ENCODE measurements at places on chromosomes 3 and 15.
A peak's percentile ranks its signal among the peaks of the same experiment; 100 is the strongest.

- DNase-seq: no peak
Measured at GRCh38 chr15:53644660-53645059, 114.8 kb downstream of the WDR72 start.

DNA sequence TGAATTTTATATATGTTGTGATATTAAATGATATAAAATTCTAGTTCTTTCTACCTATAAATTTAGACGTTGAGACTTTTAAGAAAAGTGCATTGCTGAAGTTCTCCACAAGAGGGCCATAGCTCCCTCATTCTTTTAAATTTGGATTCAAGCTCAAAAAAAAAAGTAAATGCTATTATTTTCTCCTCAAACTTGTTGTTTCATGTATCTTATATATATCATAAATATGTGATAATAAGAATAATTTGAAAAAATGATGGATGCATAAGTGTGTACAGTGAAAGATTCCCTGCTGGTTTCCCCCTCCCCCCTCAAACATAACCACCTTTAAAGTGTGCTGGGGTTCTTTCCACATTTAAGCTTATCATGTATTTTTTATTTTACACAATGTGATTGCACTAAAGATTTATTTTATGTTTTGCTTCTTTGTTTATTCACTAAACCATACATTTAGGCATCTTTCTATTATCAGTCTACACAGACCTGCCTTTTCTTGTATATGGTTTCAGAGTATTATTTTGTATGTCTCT lies 769.4 kb upstream of the GOLIM4 start:
- DNase-seq: peak; percentile 8

- peak; percentile 62 for DNase-seq
Measured at GRCh38 chr3:11240496-11240895, 31.7 kb upstream of the ATG7 start.

DNA sequence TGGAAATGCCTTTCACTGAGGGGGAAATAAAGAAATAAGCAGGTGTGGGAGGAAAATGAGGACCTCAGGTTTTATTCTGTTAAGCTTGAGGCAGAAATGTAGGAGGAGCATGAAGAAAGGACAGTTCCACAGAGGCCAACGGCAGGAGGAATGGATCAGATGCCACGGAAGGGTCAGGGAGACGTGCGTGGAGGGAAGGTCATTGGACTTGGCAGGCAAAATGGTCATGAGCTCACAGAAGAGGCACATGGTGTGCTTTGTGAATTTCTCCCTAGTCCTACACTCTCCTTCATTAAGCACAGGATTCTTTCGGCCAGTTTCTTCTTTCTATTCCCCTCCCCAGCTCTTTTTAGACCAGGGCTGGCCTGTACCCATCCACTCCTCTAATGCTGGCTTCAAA lies 32.5 kb upstream of the THSD4 start:
- DNase-seq: no peak

DNA sequence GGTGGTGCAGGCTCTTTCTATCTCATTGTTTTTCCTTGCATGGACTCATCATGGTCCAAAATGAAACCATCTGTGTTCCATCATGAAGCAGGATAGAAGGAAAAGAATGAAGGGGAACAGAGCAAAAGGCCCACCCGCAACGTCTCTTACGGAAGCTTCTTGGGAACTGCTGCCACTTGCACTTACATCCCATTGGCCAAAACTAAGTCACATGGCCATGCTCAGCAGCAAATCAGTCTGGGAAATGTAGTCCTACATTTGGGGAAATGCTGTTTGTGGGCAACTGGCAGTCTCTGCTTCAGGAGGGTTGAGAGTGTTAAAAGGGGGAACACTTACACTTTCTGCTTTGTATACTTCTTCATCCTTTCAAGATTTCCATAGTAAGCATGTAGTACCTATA lies 191.6 kb downstream of the SV2B start:
- DNase-seq: no peak

DNA sequence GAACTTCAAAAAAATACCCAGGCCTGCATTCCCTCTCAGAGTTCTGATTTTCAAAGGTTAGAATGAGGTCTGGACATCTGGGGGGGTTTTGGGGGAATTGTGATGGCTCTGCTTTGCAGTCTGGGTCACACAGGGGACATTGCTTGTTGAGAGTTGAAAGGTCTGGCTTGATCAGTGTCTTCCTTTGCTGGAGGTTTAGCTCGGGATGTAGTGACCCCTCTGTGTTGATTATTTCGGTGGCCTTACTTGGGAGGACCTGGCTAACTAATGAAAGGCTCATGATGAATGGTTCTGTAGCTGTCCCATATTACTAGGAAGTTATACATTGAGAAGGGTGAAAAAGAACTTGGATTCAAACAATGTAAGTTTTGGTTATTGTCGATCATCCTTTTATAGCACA lies 23.7 kb downstream of the TPM1 start:
- DNase-seq: no peak

DNA sequence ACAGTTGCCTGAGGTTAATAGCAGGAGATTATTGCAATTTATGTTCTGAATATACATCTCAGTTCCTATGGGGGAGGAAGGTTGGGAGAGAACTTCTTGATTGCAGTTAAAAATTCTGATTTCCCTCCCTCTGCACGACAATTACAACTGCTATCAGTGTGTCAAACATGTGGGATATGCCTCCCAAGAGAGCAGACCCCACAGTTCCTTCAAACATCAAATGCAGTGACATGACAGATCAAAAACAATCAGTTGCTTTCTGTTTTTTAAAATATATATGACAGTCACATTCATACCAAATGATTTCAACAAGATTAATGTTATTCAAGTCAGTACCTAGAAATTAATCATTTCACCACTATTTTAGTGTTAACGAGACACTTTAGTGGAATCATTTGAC lies 639.0 kb downstream of the EDEM1 start:
- no peak for DNase-seq

- no peak for DNase-seq
Measured at GRCh38 chr3:196962930-196963630, 5.6 kb downstream of the PIGZ start.

DNA sequence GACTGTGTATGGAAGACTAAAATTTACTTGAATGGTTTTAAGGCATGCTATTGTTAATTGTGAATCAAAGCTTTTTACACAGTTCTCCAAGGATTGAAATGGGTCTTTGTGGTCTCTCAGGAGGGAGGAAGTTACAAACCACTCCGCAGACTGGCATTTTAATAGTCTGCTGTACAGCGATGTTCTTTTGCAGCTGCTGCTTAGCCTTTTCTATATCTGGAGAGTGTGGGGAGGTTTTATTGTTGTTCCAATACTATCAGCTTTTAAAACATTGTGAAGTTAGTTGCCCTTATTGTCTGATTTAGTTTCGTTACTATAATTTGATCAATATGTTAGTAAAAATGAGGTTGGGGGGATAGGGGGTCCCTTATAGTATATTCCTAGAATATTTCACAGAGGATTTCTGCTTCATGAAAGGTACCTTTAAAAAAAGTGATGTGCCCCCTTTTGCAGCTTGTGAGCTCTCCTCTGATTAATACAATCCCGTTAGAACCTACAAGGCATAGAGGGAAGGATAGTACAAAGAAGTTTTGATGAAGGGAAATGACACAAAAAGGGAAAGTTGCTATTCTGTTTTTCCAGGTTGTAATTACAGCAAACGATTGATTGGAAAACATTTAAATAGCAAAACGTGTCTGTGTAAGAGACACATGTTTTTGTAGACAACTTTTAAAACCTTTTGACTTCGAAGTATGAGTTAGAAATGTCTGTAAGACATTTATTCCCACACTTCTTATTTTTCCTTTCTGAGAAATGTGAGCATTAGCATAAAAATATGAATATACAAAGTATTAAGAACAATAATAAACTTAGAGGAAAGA lies 158.3 kb upstream of the CGNL1 start:
- DNase-seq: no peak

DNA sequence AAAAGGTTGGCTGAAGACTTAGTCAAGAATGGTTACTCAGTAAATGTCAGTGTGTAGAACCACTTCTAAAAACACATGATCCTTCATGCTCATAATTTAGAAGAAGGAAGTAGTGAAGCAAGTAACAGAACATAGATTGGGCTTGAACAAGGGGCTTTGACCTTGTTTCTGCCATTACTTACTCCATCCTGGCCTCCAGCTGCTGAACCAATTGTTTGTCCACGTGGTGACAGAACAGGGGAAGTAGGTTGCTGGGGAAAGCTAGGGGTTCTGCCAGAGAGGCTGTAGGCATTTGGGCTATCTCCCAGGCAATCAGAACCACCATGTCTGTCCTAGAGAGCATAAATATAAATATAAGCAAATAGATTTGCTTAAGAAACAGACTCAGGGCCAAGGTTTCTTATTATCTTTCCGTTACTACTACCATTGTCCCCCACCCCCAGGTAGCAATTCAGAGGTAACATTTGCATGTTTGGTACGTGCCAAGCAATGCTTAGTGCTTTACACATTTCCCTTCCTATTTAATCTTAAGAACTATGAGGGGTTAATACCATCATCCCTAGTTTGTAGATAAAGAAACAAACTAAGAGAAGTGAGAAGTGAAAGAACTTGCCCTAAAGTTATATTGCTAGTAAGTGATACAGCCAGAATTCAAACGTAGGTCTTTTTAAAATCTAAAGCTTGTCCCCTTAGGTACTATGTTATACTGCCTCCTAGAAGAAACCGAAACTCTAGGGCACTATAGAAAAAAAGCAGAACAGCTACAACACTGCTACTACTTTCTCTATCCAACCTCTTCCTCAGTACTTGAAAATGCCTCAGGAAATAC lies 3.0 kb upstream of the SPG11 start:
- no peak for DNase-seq

- no peak for DNase-seq
Measured at GRCh38 chr3:162770551-162770950, 1273.9 kb downstream of the OTOL1 start.

DNA sequence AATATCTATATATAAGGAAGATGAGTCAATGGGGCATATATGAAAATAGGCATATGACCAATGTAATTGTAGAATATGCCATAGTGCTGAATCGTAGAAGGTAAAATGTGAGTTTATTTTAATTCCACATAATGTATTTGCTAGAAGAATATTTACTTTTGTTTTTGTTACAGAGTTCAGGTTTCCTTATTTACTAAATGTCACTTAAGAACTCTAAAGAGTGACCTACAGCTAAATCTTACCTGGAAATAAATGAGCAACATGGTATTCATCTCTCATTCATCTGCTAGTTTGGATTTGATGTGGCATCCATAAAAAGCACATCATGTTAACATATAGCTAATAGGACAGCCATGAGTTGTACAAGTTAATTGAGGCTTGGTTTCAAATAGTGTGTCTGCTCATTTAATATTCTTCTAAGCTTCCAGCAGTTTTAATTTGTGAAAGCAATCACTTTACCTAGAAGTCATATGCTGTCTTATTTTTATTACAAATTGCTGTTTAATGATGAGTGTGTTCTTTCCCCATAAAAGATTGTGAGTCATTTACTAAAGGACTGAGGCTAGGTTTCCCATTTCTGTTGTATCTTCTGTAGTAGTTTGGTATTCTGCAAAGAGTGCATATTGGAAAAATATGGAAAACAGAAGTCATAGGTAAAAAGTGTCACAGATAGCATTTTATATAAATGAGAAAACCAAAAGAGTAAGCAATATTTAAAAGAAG lies 222.1 kb upstream of the POU1F1 start:
- DNase-seq: no peak

DNA sequence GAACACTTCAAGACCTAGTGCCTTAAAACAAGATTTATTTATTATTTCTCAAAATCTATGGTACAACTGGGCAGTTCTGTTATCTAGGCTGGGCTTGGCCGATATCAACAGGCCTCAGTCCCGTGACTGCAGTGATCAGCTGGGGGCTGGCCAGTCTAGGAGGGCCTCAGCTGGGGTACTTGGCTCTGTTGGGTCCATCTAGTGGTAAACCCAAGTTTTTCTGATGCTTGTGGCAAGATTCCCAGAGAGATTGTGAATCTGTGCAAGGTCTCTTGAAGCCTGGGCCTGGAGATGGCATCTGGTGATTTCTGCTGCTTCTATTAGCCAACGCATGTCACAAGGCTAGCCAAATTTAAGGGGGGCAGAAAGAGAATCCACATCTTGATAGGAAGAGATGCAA lies 482.4 kb upstream of the SGO1 start:
- DNase-seq: no peak

Data from activated CD4-positive, alpha-beta T cell treated with anti-CD3 and anti-CD28 coated beads, Interleukin-2, Interleukin-6, amounts not matched to agents 100 ng/mL and 50 ng/mL, durations not matched to agents 16 hours and 8 hours (primary cell).